ENCODE measurements at places on chromosomes 13 and 19. TPM values are rescaled to one million over a fixed set of nuclear protein-coding genes. Genes with fewer than 3 reads are reported as not detected.

Gene KLK7
- 0.09 TPM for total RNA-seq

Gene DACH1
- total RNA-seq = not detected

Gene PSG3
- total RNA-seq = 0.07 TPM

Gene SNRPD2
- 882 TPM for total RNA-seq

Gene MYO16
- 0.06 TPM for total RNA-seq

Gene KLF12
- 1.5 TPM for total RNA-seq

Gene GNA15
- 0.06 TPM for total RNA-seq

Gene RUBCNL
- 0.09 TPM for total RNA-seq

Gene OR4F17
- not detected for total RNA-seq

Gene IFT88
- total RNA-seq = 10.7 TPM

Gene CCNA1
- 0.32 TPM for total RNA-seq

Gene CYP4F2
- total RNA-seq = 0.07 TPM

Gene KLC3
- 1.2 TPM for total RNA-seq

Gene IL17D
- total RNA-seq = 1.5 TPM

Gene TMEM255B
- 1.5 TPM for total RNA-seq

Gene RFPL4AL1
- 0.17 TPM for total RNA-seq

Gene SLITRK6
- 0.15 TPM for total RNA-seq

Gene C19orf81
- total RNA-seq = 12.7 TPM

Gene ADGRE3
- total RNA-seq = not detected

Gene TMED1
- total RNA-seq = 31.2 TPM

Gene TNNT1
- 140 TPM for total RNA-seq

Gene SH2D3A
- 19.9 TPM for total RNA-seq

Gene DPF1
- 5.4 TPM for total RNA-seq

Gene SHFL
- total RNA-seq = 7.4 TPM

Gene PEAK3
- 0.22 TPM for total RNA-seq

Gene CBLC
- not detected for total RNA-seq

Gene LILRB1
- total RNA-seq = not detected

Gene STOML3
- total RNA-seq = not detected

Gene CYP2S1
- 16.4 TPM for total RNA-seq

Gene CACNG7
- 8.7 TPM for total RNA-seq

Gene PNMA8A
- 8.7 TPM for total RNA-seq

Gene ARHGAP35
- 30.3 TPM for total RNA-seq

Gene FFAR2
- total RNA-seq = 0.02 TPM

Gene WASF3
- total RNA-seq = 0.12 TPM

Gene ZNF85
- 0.13 TPM for total RNA-seq

Gene CLEC17A
- total RNA-seq = not detected

Gene CALR3
- not detected for total RNA-seq

Gene ZNF177
- 0.55 TPM for total RNA-seq

Gene CEBPA
- total RNA-seq = 9.4 TPM

Gene RNF17
- not detected for total RNA-seq

Gene ZNF525
- total RNA-seq = 0.21 TPM

Gene UBE2L5
- total RNA-seq = not detected

Gene ZNF497
- total RNA-seq = 1.2 TPM

Gene KCNC3
- 1.5 TPM for total RNA-seq

Gene MBD3L2
- not detected for total RNA-seq

Gene RAB3A
- total RNA-seq = 0.51 TPM

Gene CGB5
- total RNA-seq = 0.61 TPM

Gene SIGLEC12
- total RNA-seq = not detected

Gene PLEKHF1
- 8.5 TPM for total RNA-seq

Data from A549 treated with AZD2906 at 1 μM for 4 hours (cell line).